ENCODE measurements at places on chromosomes 6 and 20.

GRCh38 chr20:8664778-8665177, 404.1 kb upstream of the PLCB4 start:
- no peak for DNase-seq

DNA sequence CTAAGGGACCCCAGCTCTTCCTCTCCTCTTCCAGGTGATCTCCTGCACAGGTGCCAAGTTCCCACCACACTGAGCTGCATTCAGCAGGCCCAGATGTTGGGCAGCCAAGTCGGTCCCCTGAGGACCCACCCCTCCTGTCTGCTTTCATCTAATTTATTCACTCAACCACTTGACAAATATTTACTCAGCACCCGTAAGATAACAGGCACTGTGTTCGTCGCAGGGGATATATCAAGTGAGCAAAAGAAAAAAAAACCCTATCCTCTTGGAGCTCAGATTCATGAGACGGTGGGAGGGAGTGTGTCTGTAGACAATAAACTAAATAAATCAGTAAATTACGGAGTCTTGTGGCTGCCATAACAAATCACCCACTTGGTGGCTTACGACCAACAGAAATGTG, 143.6 kb downstream of the MRPL14 start:
- no peak for DNase-seq

DNA sequence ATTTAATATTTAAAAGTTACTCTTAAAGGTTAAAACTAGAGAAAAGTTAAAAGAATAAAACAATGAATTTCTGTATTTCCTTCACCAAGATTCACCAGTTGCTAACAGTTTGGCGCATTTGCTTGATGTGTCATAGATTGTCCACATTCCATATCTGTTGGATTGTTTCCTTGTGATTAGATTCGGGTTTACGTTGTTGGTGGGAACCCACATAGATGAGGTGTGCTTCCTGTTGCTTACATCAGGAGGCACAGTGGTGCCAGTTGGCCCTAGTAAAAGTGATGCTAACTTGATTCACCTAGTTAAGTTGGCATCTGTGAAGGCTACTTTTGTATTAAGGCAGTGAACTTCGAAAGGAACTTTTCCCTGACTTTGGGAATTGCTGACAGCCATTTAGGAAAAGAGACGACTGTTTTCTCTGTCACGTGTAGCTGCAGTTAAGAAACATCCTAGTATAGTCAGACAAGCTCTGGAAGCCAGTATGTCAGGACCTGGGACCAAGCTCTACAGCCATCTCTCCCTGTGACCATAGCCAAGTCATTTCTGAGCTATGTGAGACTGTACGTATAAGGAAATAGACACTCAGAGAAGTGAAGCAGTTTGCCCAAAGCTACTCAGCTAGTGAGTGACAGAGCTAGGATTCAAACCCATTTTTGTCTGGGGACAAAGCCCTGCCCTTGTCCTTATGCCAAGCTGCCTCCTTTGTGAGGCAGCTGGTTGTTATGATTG, 49.0 kb downstream of the PPARD start:
- no peak for DNase-seq

DNA sequence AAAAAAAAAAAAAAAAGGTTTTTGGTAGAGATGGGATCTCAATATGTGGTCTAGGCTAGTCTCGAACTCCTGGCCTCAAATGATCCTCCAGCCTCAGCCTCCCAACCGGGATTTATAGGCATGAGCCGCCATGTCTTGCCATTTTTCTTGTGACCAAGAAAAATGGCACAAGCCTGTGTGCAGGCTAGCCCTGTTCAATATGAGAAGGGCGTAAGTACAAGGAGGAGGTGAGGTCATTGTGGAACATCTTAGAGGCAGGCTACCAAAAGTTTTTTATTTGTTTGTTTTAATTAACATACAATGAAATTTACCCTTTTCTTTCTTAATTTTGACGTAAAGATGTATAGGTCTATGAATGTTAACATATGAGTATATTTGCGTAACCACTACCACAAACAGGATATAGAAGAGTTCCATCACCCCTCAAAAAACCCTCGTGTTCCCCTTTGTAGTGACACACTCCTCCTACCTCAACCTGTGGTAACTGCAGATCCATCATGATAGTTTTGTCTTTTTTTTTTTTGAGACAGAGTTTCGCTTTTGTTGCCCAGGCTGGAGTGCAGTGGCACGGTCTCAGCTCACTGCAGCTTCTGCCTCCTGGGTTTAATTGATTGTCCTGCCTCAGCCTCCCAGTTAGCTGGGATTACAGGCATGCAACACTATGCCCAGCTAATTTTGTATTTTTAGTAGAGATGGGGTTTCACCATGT, 28.3 kb upstream of the KIF3B start:
- no peak for DNase-seq

DNA sequence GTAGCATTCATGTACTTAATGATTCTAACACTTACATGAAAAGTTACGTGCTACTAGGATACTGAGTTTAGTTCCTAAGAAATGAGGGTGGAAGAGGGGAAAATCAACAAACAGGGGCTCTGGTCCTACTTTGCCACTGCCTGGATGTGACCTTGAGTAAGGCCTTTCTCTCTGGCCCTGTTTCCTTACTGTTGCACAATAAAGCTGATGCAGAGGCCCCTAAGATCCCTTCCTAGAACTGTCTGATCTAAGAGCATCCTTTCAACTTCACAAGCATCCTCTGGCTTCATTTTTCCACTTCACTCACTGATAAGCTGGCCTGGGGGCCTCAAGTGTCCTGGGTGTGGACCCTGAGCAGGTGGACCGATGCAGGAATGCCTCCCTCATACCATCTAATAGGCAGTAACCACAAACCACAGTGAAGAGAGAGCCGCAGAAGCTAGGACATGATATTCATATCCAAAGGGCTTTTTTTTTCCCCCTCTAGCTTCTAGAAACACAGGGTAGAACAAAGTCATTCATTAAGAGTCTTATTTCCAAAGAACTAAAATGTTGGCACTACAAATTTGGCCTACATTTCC, 21.6 kb downstream of the FKBP1A start:
- no peak for DNase-seq
